ENCODE measurements at places on chromosomes 7 and 10.
A peak's percentile ranks its signal among the peaks of the same experiment; 100 is the strongest.

DNA sequence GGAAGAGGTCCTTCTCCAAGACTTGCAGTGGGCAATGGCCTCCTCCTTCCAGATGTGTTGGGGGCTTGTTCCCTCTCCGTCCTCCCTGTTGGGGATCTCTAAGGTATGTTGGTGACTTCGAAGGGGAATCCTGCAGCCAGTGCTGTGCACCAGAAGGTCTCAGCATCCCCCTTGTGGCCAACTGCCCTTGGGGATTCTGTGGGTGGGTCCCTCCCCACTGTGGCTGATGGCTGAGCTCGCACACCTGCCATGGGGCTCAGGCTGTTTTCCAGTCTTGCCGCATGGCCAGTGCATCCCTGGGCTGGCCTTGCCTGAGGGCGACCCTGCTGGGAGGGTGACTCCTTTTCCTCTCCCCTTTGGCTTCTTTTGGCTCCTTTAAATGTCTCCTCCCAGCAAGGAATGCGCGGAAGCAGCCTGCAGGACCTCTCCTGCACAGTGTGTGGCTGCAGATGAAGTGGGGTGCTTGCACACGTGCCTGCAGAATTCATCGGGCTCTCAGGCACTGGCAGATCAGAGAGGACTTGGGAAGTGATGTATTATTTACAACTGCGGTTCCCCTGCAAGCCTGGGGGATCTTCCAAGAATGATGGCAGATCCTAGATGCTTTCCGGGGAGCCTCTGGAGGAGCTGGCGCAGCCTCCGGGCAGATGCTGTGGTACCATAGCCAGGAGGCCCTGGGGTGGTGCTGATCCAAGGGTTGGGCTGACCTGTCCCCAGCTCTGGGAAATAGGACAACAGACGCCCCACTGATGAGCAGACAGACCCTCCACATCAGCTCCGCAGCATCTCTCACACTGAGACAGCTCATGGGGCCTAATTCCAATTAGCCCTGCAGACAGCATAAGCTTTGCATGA, 410.0 kb downstream of the TCERG1L start:
- no peak for DNase-seq

- DNase-seq, result no peak
These were observed 6.6 kb upstream of the BHLHA15 start for GRCh38 chr7:98204670-98205069.

GRCh38 chr10:85527616-85528317, 838.8 kb downstream of the GRID1 start:
- DNase-seq, result no peak

DNA sequence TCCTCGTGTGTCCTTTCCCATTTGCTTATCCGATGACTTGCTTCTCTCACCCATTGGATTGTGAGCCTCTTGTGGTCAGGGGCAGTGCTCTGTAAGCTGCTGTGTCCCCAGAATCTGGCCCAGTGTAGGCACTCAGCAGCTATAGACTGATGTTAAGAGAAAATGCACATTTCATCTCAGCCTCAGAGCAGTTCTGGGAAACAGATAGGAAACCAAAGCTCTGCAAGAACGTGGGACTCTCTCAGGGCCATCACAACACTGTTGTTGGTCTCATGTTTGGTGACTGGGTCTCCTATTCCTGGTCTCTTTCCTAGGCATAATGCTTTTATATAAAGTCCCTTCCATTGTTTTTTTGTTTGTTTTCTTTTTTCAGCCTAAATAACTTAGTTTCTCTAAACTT, 141.2 kb downstream of the ST7 start:
- no peak for DNase-seq

- peak; percentile 69 for DNase-seq
These were observed 350.0 kb downstream of the CRPPA start for GRCh38 chr7:16071246-16071857.

Data from HFFc6 (cell line).